ENCODE measurements at places on chromosomes 12 and 14.

DNA sequence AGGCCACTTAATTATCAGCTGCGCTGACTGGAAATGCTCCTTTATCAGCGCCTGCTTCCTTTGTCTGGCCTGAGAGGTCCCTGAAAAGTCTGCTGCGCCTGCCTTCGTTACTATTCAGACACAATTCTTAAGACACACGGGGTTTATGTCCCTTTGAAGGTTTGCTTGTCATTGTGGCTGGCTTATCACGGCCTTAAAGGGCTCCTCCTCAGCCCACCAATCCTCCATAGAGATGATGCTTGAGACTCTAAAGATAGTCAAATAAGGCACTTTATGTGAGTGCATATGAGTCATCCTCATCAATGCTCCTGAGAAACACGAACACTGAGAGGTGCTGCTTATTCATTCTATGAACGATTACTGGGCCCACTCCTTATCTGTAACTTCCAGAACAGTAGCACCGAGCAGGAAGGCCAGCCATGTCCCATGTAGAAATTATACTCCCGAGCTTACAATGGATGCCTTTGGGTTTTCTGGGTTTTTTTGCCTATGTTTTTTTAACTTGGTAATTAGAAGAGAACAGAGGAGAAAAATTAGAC, 1268.2 kb upstream of the TMEM132C start:
- DNase-seq: no peak

- no peak for DNase-seq
Observed at GRCh38 chr12:88553941-88554658, 26.2 kb downstream of the KITLG start.

DNA sequence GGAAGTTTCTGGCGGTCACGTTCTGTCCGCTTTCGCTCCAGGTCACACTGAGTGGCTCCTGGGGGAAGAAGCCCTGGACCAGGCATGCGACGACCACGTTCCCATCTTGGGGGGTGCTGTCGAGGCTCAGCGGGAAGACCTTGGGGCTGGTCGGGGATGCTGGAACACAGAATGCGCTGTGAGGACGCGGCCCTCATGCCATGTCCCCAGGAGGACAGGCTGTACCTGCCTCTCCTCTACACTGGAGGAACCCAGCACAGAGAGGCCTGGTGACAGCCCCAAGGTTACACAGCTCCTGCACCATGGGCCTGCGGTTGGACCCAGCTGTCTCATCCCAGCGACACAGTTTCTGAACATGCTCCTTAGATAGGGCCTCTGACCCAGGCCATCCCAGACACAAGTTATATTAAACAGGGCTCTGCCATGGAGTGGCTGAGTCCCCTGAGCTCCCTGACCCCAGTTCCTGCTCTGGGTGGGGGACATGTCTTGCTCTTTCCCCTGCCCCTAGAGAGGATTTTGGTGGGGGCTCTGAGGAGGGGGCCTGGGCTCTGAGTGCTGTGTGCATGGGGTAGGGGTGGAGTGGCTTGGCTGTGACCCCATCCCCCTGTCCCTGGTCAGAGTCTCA, 62.0 kb downstream of the TMEM121 start:
- DNase-seq: no peak

GRCh38 chr14:79842270-79842669, 369.0 kb downstream of the DIO2 start:
- no peak for DNase-seq

DNA sequence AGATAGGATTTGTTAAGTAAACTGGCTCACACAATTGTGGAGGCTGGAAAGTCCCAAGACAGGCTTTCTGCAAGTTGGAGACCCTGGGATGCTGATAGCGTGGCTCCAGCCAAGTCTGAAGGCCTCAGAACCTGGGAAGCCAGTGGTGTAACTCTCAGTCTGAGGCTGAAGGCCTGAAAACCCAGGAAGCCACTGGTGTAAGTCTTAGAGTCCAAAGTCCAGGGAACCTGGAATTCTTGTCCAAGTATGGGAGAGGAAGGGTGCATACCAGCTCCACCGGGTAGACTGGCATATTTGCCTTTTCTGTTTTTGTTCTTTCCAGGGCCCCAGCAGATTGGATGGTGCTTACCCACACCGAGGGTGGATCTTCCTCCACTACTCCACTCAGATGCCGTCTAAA, 18.1 kb downstream of the GMFB start:
- DNase-seq: no peak

- no peak for DNase-seq
Observed at GRCh38 chr14:92247341-92247740, 75.6 kb upstream of the SLC24A4 start.

DNA sequence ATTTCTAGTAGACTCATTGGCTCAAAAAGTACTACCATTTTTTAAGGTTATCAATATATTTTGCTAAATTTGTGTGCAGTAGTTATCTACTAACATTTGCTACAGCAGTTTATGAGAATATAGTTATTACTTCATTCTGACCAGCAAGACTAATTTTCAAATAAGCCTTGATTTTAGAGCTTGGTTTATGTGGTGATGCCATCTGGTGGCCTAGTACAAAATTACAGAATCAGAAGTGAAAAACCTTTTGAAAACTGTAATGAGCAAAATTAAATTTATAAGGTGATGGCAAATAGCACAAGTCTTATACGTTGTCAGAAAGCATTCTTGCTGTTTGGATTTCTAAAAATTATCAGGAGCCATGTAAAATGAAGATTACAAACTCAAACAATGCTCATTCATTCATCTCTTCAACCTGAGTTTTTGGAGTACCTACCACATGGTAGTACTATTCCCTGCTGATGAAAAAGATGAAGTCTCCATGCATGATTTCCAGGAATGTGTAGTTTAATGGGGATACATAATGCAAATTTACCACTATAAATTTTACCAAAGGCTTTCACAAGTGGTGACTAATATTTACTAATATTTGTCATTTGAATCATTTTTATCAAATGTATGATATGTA, 51.0 kb downstream of the MAGOHB start:
- DNase-seq: peak; percentile 69

DNA sequence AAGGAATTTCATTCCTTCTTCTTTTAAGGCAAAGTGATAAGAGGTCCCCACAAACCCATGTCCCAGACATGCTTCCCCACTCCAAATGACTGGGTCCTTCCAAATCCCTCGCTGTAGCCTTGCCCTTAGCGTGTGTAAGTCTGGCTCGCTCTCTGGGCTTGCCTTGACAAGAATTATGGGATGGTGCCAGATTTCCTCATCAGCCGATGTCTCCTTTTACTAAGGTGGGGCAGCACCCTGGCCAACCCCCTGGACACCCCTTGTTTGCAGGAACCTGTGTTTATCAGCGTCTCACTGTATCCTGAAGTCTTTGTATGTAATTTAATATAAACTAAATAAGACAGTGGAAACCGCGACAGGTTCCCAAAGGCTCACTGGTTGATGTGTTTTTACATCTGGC, 493.3 kb downstream of the EGLN3 start:
- DNase-seq: no peak

DNA sequence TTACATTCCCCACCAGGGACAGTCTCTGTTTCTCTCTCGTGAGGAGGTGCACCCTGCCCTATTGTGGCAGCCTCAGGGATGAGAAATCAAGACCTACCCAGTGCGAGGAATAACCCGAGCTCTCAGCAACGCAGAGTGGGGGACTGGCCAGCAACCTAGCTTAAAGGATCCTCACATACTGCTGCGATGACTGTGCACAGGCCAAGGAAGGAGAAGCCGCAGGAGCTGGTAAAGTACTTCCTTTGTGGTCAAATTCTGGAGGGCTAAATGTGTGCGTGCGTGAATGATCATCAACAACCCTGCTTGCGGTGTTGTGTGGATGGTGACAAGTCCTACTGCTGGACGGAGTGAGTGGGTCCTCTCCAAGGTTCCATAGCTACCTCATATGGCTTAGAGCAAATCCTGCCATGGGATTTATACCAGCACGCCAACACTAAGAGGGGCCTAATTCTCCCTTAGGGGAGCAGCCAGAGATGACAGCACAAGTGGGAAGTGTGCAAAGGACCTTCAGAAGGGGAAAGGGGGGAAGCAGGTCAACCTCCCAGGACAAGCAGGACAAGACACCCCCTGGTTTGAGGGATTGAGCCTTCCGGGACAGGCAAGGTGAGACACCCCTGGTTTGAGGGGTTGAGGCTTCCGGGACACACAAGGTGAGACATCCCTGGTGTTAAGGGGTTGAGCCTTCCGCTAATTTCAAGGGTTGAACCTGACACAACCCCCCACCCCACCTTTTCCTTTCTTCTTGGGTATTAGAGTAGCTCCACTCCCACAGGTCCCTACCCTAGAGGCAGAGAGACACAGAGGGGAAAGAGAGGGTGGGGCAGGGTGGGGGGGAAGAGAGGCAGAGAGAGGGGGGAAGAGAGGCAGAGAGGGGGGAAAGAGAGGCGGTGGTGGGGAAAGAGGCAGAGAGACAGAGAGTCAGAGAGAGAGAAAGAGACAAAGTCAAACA, 58.8 kb upstream of the AP4S1 start:
- DNase-seq: no peak

DNA sequence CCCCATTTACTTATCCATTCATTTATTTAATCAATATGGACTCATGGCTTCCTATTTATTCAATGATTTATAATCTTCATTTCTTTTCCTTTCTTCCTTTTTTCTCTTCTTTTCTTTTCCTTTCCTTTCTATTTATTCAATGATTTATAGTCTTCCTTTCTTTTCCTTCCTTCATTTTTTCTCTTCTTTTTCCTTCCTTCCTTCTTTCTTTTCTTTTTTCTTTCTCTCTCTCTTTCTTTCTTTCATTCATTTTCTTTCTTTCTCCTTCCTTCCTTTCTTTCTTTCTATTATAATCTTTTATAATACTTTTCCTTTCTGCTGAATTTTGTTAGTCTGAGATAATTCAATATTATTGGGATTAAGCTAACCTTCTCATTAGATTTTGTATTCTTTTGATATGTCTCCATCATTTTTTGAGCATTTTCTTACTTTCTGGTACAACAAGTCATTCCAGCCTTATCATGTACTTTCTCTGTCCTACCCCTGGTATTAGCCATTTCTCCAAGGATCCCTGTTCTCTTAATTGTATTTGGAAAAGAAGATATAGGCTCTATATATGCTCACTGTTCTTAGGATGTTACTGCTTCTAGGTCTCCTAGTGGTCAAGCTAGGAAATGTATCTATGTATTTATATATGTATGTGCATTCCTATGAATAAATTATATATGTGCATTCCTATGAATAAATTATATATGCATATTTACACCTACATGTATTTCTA, 12.1 kb downstream of the LACRT start:
- DNase-seq: no peak

DNA sequence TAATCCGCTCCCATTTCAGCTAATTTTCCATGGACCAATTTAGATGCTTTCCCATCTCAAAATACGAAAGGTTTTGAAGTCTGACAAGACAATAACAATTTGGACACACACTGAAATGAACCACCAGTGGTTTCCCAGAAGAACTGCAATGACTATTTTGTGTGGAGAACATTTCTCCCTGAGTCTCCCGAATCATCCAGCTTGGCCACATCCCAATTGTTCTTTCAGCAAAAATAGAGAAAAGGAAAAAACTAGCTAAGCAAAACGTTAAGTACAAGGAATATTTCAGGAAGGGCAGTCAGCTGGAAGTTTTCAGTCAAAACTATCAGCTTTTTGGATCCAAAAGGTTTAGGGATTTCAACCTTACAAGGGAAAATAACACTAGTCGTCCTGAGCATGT, 390.6 kb downstream of the KCNH5 start:
- DNase-seq: no peak

DNA sequence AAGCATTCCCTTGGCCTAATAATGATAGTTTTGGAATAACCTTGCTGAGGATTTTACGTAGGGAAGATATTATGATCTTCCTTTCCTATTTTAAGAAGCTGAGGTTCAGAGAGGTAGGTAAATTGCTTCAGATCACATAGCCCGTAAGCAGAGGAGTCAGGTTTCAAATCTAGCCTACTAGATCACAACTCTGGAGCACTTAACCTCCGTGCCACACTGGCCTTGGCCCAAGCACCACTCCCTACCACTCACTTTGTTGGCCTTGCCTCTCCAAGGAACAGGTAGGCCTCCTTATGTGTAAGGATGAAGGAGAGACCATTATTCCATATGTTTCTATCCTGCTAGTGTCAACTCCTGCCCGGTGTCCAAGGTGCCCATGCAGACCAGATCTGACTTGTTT, 12.4 kb upstream of the ACOT1 start:
- DNase-seq: no peak
